Pulmonary artery endothelial cell (primary cell): ENCODE measurements at places on chromosomes 13 and 19. TPM values are rescaled to one million over a fixed set of nuclear protein-coding genes. Genes with fewer than 3 reads are reported as not detected.

DNA sequence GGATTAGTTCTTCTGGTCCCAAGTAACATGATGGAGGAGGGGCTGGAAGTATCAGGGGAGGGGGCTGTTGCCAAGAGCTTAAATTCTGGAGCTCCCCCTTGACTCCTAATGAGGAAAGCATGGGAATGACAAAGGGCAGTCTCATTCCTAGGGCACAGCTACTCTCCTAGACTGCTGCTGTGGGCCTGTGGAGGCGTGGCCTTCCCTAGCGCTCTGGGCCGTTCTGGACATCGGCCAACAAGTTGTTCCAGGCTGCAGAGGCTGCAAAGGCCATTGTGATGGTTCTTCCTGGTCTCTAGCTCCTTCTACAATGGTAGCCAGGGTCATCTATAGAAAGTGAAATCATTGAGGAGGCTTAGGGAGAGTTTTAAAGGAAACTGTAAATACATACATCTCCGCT, 916.6 kb downstream of the DIAPH3 start:
- DNase-seq: no peak

DNA sequence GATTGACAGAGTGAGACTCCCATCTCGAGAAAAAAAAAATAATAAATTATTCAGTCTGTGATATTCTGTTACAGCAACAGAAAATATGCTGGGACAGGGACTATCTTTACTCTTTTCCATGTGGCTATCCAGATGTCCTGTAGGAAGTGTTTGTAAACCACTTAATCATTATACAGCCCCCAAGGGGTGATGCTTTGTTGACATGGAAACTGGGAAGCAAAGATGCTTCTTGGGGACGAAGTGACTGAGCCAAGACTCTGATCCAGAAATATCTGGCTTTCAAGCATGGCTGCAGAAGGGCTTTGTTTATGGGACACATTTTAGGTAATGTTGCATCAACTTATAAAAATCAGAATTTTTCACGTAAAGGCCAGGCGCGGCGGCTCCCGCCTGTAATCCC, 5.4 kb downstream of the ZNF8 start:
- DNase-seq: no peak

DNA sequence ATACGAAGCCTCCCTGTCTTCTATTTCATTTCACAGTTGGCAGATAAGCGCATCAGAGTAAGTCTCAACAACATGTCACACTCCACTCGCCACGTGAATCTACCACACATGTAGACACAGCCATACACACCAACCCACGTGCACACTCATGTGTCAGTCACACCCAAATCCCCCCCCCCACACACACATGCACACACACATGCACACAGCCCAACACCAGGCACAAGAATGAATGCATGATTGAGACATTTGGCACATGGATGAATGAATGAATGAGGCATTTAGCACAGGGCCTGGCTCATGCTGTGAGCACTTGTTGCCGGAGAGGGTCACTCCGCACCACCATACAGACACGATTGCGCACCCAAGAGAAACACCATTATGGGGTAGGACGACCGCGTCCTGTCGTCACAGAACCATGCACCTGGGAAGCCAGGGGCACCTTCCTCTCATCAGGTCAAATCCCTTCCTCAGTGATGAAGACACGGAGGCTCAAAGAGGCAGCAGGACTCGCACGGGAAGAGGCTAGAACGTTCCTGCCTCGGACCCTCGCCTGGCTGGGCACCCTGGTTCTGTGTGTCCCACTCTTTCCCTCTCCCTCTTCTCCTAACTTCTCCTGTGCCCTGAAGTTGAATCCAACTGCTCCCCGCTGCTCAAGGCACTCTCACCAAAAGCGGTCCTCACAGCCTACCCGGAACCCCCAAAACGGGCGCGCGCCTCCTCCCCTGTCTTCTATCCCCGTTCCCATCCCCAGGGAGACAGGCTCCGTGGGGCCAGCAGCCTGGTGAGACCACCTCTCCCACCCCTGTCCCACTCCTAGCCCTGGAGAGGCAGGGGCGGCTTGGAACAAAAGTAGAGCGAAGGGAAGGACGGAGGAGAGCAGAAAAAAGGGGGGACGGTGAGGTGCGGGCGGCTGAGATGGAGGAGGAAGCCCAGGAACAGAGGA, 1.3 kb downstream of the MEIS3 start:
- DNase-seq: no peak

DNA sequence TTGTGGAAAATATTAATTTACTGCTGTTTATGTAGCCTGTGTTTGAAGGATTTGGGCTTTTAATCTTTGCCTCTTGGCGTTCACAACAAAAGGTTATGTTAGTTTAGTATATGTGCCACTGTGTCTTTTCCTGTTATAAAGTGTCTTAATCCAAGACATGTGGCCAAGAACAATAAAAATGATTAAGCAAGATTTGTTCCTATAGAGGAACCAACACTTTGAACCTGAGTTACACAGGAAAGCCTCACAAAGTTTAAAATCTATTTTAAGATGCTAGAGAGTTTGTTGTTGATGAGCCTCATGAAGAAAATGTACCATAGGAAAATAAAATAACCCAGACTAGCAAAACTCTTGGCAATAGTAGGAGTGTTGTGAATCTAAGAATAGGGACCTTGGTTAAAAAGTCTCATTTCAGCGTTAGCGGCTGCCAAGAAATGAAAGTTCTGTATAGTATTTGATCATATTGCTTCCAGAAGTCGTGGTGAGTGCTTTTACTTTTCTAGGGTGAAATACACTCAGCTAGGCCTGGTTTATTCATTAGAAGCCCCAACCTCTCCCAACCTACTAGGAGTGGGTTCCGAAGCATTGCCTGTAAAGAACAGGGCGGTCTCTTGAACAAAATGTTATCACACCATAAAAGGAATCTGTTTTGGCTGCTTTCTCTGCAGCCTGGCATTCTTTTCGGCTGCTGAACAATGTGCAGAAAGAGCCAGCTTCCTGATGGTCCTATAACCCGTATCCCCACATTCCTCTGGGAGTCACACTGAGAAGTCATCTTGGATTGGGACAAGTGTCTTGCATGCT, 102.6 kb downstream of the LRCH1 start:
- DNase-seq: peak; percentile 19

FGF22 gene
- total RNA-seq: 0.07 TPM in 1 of 2 replicates, not detected in the other

ICAM5 gene
- 0.13 and 0.25 TPM in 2 replicates for total RNA-seq

RNF6 gene
- total RNA-seq: 47.8 and 56.3 TPM in 2 replicates
